Placental epithelial cell (primary cell): ENCODE measurements at places on chromosomes 3 and 15. TPM values are rescaled to one million over a fixed set of nuclear protein-coding genes. Genes with fewer than 3 reads are reported as not detected.

Gene TP63
- under 0.01 TPM in 1 of 2 replicates, not detected in the other for total RNA-seq

Gene PTX3
- 0.43 and 0.79 TPM in 2 replicates for total RNA-seq

Gene SATB1
- 0.98 and 11.0 TPM in 2 replicates for total RNA-seq

Gene DAZL
- under 0.01 and 0.22 TPM in 2 replicates for total RNA-seq

Gene ZCWPW2
- 0.79 and 1.1 TPM in 2 replicates for total RNA-seq

Gene PLS1
- total RNA-seq, result 0.76 TPM in 1 of 2 replicates, not detected in the other

Gene CHL1
- not detected in 2 replicates for total RNA-seq

Gene CRYGS
- 1.3 and 1.6 TPM in 2 replicates for total RNA-seq

Gene EIF4A2
- total RNA-seq, result 463 and 688 TPM in 2 replicates

Gene ITGB5
- total RNA-seq, result 238 and 287 TPM in 2 replicates

Gene CSTA
- 0.22 and 0.39 TPM in 2 replicates for total RNA-seq

Gene HCLS1
- 5.2 and 6.3 TPM in 2 replicates for total RNA-seq

Gene GAP43
- total RNA-seq, result not detected in 2 replicates

Gene P4HTM
- total RNA-seq, result 14.3 and 16.9 TPM in 2 replicates

Gene LEKR1
- 1.4 and 1.6 TPM in 2 replicates for total RNA-seq

Gene ANKRD63
- not detected in 2 replicates for total RNA-seq

Gene PCLAF
- total RNA-seq, result 16.1 and 26.2 TPM in 2 replicates

Gene GOLGA6B
- total RNA-seq, result not detected in 2 replicates

Gene DVL3
- total RNA-seq, result 54.2 and 67.8 TPM in 2 replicates
